ENCODE measurements at places on chromosomes 5 and 9.

DNA sequence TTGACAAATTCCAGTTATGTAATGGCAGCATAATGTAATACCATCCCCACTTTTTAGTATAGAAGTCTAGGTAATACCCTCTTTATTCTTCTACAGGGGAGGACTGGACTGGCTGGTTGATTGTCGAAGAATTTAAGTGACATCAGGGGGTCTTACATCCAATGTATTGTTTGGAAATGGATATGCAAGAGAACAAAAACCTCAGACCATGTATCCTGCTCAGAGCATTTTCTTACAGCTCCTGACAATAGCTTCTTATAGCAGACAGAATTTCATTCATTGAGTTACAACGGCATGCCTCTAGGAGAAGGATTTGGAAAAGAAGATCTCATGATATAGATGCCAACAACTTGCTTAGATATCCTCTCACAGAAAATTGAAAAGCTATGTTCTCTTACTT is 2032.3 kb downstream of the EFNA5 start:
- no peak for DNase-seq

- DNase-seq, result no peak
These were observed 41.6 kb downstream of the RAB14 start for GRCh38 chr9:121160025-121160424.

DNA sequence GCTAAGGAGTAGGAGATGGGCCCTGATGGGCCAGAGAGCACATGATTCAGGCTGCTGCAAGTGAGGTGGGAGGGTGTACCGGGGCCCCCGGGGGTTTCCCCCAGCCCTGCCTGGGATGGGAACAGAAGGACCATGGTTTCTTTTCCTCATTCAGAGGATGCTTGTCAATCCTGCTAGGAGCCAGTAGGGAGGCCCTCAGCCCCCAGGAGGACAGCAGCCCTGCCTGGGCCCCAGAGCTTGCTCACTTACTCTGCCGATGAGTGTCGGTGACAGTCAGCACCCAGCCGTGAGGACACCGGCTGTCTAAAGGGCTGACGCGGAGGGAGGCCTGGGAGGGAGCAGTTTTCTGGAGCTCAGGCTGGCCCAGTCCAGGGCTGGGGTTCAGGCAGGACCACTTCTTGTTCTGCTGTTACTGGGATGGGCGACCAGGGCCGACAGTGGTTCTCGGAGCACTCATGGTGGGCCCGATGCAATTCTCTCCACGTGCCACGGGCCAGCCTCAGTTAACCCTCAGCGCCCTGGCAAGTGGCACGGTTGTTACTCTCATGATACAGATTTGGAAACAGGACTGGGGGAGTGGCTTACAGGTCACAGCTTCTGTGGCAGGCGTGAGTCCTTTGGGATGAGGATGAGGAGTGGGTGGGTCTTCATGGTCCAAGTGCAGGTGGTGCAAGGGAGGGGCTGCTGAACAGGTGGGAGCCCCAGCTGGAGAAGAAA is 1.8 kb downstream of the ARRDC1 start:
- no peak for DNase-seq

DNA sequence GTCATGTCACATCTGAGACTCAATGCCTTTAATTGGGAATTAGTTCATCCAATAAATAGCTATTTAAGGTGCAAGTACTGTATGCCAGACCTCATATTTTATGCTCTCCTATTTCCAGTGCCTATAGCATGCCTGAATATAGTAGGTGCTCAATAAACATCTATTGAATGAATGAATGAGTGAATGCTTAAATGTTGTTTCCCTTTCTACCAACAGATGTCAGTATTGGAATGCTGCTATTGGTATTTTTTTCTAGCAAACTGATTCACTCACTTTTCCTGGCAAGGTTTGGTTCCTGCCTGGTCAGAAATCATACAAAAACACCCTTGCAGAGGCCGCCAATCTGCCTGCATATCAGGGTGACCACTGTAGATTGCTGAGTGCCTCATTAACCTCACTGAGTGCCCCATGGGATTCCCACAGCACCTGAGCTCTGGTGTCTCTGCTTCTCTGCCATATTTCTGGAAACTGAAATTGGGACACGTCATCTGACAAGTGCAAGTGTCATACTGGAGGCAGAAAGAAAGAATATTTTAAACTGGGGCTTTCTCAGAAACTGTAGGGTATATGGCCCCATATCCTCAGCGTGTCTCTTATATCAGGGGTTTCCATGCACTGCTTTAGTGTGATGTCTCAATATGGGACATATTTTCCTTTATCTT is 359.7 kb downstream of the TRIM32 start:
- DNase-seq, result no peak

GRCh38 chr9:121944711-121945191 is 148.4 kb downstream of the TTLL11 start:
- DNase-seq, result no peak

DNA sequence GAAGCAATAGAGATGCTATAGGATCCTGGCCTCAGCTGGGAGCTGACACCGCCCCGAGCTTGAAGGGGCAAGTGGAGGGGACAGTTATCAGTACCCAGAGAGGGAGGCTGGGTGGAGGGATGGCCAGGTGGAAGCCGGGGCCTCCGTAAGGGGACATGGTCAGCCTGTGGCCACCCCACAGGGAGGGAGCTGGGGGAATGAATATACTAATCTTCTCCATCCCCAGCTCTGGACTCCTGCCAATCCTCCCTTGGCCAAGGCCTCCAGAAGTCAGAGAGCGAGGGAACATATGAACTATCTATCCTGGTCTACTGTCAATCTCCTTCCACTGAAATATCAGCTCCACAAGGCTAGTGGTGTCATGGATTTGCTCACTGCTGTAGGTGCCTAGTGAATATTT is 109.3 kb downstream of the BOD1 start:
- DNase-seq, result no peak

- DNase-seq, result no peak
These were observed 271.1 kb downstream of the DENND1A start for GRCh38 chr9:123658792-123659191.

GRCh38 chr9:109880276-109881169 is 100.5 kb downstream of the PALM2AKAP2 start:
- DNase-seq, result peak; percentile 20

DNA sequence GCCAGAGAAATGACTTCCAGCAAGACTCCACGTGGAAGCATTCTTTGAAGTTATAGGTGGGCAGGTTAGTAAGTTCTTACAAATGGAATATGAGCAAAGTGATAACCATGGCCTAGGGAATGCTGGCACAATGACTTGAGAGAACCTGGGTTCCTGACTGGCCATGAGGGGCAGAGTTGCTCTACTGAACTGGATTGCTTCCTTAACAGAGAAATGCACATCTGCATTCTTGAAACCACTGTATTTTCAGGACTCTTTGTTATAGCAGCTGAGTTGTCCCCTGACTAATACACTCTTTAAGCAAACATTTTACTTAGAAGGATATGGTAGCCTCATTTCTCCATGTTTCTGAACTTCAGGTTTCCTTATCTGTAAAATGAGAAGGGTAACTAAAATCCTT is 108.3 kb upstream of the GNA14 start:
- DNase-seq, result no peak

GRCh38 chr9:121640076-121640475 is 11.4 kb upstream of the DAB2IP start:
- peak; percentile 14 for DNase-seq

DNA sequence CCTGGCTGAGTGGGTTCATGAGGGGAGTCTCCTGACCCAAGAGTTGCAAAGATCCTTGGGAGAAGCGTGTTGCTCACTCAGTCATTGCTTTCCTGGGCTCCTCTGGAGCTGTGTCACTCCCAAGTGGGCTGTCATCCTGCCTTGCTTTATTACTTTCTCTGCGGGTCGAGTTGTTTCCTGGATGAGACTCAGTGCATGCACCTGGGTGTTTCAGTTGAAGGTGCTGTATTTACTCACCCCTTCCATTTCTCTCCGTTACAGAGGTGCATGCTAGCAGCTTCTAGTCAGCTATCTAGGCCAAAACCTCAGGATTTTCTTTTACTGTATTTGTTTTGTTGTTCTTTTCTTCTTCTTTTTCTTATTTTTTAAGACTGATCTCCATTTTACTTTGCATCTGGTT is 785.5 kb upstream of the EDIL3 start:
- no peak for DNase-seq
